ENCODE measurements at places on chromosomes 4 and X.

DNA sequence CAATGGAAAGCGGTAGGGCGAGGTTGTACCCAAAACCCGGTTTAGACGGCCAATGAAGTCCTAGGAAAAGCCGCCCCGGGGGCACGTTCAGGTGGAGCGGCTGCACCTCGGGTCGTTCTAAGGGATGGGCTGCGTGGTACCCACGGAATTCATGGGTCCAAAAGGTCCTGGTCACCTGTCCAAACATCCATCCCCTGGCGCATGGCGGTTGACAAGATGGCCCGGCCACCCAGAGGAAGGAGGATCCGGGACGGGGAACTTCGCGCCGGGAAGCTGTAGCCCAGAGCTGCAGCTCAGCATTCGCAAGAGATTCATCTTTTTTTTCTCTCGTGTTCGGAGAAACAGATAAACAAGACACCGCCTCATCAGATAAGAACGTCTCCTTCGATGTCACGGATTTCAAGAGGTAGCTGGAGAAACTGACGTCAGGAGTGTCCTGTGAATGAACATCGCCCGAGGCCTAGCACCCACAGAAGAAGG is 10.9 kb downstream of the PITX2 start:
- DNase-seq = no peak

DNA sequence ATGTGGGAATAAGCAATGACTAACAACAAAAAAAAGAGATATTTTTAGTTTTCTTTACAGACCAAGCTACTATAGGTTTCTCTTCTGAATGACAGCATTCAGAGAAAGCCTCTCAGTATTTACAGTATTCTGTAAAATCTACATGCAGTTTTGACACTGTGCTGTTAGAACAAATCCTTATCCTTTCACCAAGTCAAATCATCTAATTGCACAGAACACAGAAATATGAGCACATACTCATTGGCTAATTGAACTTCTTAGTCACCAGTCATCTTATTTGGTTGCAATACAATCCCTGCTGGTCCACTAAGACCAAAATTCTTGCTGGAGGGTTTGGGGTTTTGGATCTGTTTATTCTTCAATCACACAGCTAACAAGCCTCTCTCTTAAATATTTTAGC is 5.7 kb downstream of the ACOT9 start:
- no peak for DNase-seq

DNA sequence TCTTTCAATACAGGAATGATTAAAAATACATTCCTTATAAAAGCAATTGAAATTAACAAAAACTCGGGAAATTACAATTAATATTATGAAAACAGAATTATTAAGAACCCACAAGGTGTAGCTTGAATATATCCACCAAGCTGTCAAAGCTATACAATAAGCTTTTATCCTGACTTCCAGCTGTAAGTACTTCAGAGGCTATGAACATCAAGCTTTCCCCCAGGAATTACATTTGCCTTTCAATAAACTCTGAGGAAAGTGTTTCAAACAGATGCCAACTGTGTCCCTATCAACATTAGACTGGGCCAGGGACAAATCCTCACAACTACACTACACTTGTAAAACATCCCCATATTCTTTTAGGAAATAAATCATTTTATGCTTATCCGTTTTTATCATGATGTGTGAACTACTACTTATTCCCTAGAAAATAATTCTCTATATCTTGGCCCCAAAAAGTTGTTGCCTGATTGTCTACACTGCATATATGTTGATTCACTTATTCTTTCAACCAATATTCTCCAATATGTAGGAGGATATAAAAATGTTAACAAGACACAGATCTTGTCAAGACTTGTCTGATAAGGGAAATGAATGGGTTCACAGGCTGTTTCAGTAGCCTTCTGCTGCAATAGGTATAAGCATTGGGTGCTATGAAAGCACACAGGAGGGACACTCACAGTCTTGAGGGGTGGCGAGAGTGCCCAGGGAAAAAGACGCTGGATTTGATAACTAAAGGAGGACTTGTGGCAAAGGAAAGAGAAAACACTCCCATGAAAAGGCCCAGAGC is 494.1 kb downstream of the CENPC start:
- no peak for DNase-seq

GRCh38 chr4:152427981-152428380 is 107.9 kb downstream of the FBXW7 start:
- DNase-seq = no peak

GRCh38 chrX:150477371-150477770 is 91.0 kb upstream of the MTM1 start:
- no peak for DNase-seq

DNA sequence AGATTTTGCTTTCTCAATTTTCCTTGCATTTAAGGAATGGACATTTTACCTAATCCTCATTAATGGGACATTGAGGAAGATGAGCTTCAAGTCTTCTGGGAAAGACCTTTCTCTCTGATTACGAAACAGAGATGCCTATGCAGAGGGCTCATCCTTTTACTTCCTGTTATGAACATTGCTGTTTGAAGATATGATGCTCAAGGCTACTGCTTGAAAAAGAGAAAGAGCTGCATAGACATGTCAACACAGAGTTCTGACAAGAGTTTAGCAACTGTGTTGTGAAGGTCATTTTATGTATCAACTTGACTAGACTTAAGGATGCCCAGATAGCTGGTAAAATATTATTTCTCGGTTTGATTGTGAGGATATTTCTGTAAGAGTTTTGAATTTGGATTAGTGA is 13.8 kb upstream of the GNPDA2 start:
- no peak for DNase-seq

- DNase-seq = no peak
Observed at GRCh38 chrX:140165849-140166248, 200.5 kb upstream of the CXorf66 start.

DNA sequence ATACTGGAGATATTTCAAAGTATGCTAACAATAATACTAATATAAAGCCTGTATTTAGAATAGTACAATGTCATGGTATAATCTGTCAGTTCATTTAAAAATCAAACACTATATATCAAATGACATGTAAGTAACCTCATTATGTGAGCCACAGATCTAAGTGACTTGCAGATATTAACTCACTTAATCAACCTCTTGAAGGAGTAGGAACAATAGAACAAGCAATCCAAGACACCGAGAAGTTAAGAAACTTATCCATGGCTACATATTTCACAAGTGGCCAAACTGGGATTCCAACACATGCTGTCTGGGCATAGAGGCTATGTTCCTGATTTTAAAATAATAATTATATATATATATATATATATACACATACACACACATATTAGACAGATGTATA is 554.0 kb downstream of the ARAP2 start:
- DNase-seq = no peak

DNA sequence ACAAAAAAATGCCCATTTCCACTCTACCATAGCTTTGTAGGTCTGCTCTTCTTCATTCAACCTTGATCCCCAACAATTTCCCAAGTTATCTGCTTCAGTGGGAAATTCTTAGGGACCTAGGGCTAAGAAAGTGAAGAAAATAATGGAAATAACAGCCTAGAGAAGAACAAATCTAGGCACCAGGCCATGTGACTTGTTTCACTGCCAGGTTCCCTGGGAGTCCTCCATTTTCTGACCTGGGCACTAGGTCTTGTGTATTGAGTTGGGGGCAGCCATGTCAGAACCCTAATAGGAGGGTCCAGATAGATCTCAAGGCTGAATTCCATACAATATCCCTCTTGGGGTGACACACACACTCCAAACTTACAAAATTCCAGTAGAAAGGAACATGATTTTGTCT is 194.6 kb upstream of the STK26 start:
- DNase-seq = no peak

DNA sequence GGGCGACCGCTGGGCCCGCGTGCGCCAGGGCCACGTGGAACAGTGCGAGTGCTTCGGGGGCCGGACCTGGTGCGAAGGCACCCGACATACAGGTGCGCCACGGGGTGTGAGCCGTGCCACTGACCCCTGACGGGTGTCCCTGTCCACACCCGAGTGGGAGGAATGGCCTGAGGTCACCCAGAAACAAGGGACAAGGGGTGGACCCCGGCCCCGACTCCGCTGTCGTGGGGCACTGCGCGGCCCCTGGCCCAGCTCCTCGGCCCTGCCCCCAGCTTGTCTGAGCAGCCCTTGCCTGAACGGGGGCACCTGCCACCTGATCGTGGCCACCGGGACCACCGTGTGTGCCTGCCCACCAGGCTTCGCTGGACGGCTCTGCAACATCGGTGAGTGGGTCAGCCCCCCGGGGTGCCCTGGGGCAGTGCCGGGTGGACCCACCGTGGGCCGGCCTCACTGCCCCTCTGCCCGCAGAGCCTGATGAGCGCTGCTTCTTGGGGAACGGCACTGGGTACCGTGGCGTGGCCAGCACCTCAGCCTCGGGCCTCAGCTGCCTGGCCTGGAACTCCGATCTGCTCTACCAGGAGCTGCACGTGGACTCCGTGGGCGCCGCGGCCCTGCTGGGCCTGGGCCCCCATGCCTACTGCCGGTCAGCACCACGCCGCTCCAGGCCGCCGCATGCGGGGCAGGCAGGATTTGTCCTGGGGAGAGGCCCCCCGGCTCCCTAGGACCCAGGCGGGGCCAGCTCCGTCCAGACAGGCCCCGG is 2.8 kb downstream of the HGFAC start:
- DNase-seq = no peak

- no peak for DNase-seq
Observed at GRCh38 chr4:176902710-176903323, 110.1 kb upstream of the VEGFC start.

- no peak for DNase-seq
Observed at GRCh38 chr4:148112231-148112982, 329.8 kb downstream of the NR3C2 start.

GRCh38 chrX:153645151-153645550 is 1.9 kb upstream of the DUSP9 start:
- DNase-seq = no peak

- DNase-seq = no peak
Observed at GRCh38 chr4:94332983-94333590, 9.5 kb downstream of the HPGDS start.

GRCh38 chr4:48909697-48910096 is 3.1 kb upstream of the OCIAD2 start:
- DNase-seq = no peak

DNA sequence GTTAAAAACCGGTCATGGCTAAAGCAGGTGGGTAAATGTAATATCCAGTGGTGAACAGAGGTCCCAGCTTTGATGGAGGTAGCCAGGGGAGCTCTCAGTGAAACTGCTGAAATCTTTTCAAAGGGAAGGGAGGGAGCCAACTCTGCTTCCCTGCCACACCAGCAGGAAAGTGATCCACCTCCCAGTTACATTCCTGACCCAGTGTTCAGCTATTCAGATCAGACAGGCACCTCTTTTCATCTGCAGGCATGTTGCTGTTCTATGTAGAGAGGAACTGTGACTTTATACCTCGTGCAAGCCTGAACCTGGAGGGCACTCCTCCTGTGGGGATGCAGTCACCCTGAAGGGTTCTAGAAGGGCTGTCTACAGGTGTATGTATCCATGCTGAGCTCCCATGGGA is 37.6 kb downstream of the DCLK2 start:
- DNase-seq = no peak

DNA sequence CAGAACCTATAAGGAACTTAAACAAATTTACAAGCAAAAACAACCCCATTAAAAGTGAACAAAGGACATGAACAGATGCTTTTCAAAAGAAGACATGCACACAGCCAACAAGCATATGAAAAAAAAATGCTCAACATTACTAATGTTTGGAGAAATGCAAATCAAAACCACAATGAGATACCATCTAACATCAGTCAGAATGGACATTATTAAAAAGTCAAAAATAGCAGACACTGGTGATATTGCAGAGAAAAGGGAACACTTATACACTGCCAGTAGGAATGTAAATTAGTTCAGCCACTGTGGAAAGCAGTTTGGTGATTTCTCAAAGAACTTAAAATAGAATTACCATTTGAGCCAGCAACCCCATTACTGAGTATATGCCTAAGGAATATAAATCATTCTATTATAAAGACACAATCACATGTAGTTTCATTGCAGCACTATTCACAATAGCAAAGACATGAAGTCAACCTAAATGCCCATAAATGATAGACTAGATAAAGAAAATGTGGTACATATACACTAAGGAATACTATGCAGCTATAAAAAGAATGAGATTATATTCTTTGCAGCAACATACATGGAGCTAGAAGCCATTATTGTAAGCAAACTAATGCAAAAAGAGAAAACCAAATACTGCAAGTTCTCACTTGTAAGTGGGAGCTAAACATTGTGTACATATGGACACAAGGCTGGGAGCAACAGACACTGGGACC is 1509.4 kb downstream of the TECRL start:
- no peak for DNase-seq
